ENCODE measurements at places on chromosomes 1 and 21. TPM values are rescaled to one million over a fixed set of nuclear protein-coding genes. Genes with fewer than 3 reads are reported as not detected.

The TNFSF18 gene
- polyA plus RNA-seq, result 0.16 TPM

The UBE2Q1 gene
- polyA plus RNA-seq, result 57.6 TPM

The LRRC53 gene
- polyA plus RNA-seq, result not detected

The COL24A1 gene
- polyA plus RNA-seq, result 9.1 TPM

The DNAJC16 gene
- 14.2 TPM for polyA plus RNA-seq

The DRAXIN gene
- polyA plus RNA-seq, result 0.35 TPM

The CNKSR1 gene
- polyA plus RNA-seq, result 2.2 TPM

The FCER1G gene
- polyA plus RNA-seq, result 17.1 TPM

The PRAMEF8 gene
- not detected for polyA plus RNA-seq

The LINGO4 gene
- 0.26 TPM for polyA plus RNA-seq

Data from muscle of back (tissue), 13 donors.